CD4-positive, alpha-beta T cell treated with Interleukin-17A for 4 hours (primary cell): ENCODE measurements at places on chromosomes 4 and X.

- no peak for DNase-seq
These were observed 39.6 kb downstream of the KLF3 start for GRCh38 chr4:38703635-38704034.

DNA sequence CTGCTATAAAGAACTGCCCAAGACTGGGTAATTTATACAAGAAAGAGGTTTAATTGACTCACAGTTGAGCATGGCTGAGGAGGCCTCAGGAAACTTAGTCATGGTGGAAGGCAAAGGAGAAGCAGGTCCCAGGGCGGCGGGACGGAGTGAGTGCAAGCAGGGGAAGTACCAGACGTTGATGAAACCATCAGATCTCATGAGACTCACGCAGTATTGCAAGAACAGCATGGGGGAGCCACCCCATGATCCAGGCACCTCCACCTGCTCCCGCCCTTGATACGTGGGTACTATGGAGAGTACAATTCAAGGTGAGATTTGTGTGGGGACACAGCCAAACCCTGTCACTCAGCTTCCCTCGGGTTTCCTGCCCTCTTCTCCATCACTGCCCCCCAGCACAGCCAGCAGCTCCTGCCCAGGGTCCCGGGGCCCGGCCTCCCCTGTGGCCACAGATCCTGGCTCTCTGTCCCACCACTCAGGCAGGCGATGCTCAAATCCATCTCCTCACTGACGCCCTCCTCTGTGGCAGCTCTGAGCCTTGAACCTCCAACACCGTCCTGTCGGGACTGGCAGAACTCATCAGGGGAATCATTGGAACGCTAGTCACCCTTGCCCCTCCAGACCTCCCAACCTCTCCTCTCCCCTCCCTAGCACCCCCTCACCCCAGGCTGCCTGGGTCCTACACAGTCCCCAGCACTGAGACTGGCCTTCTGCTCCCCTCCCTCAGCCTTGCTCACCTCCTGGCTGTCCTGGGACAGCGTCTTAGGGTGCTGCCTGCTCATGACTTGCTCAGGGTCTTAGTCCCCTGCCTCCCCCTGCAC, 37.6 kb downstream of the FGFRL1 start:
- no peak for DNase-seq

DNA sequence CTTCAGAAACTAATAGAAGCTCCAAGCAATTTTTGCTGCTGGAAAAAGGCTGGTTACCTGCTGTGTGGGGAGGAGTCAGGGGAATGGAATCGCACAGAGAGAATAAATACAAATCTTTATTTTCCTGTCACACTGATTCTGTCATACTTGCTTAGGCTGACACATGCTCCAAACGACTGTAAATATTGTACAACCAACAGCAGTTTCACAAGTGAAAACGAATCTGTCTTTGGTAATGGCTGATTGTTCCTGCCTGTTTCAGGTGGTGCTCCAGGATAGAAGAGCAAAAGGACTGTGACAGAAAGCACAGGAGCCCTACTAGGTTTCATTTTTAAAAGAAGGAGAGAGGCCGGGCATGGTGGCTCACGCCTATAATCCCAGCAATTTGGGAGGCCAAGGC, 125.5 kb upstream of the DCLK2 start:
- DNase-seq: no peak

DNA sequence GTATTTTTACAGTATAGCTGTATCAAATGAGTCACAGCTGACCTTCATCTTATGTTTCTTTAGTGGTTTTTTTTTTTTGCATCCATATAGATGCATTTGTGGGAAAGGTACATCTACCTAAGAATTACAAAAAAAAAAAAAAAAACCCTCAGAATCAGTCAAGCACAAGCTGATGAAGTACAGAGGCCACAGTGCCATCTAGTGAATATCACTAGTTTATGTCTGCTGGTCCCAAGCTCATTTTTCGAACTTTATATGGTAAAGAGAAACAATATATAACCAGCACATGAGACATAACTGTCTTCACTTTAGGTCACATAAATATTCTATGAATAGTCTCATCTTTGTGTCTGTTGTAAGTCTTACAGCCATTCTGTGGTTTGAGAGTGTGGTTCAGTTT, 220.1 kb downstream of the DLG3 start:
- no peak for DNase-seq

- no peak for DNase-seq
These were observed 19.5 kb upstream of the GLRA3 start for GRCh38 chr4:174848596-174848995.

DNA sequence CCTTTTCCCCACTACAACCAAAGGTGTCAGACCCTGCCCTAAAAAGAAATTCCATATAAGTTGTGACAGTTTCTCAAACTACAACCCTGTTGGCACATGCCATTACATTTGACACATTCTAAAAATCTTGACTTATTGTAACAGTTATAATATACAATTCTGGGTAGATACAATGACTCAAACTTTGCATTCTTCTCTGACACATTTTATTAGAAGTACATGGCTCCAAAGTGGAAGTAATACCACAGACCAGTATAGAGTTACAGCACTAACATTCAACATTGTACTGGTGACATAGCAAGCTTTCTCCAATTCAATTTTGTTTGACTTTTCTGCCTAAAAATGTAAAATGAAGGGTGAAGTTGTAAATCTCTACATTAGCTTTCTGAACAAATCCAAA, 196.6 kb upstream of the ETNPPL start:
- DNase-seq: no peak

DNA sequence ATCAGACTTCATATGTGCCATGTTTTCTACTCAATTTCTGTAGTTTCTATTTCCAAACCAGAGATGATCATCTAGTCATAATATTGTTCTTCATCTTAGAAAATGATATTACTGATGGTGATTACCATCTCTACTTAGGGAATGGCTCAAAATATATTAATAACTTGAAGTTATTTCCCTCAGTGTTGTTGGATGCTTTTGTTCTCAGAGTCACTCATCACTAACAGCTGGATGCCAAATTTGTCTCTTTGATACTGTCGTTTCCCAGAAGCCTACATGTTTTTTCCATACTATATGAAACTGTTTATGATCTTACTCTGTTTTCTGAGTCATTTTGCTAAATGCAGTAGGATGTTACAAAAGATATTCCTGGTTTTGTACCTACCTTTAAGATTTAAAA, 8.9 kb downstream of the PGAM4 start:
- no peak for DNase-seq
